Upper lobe of right lung (tissue), 1 donor: ENCODE measurements at places on chromosomes 11 and 22. TPM values are rescaled to one million over a fixed set of nuclear protein-coding genes. Genes with fewer than 3 reads are reported as not detected.

- no peak for DNase-seq
Measured at GRCh38 chr11:95853138-95853537, 62.8 kb downstream of the CEP57 start.

DNA sequence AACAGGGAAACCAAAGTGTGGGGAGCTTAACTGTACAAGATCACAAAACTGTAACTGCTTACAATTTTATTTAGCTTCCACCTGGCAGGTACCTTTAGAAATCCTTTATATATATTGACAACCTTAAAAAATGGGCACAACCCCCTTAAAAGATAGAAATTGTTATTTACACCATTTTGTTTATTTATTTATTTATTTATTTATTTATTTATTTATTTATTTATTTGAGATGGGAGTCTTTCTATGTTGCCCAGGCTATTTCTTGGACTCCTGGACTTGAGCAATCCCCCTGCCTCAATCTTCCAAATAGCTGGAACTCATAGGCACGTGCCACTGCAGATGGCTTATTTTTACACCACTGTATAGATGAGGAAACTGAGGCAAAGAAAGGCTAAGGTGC lies 74.5 kb downstream of the INSC start:
- DNase-seq, result no peak

The CASP5 gene
- 1.9 TPM for total RNA-seq

DNA sequence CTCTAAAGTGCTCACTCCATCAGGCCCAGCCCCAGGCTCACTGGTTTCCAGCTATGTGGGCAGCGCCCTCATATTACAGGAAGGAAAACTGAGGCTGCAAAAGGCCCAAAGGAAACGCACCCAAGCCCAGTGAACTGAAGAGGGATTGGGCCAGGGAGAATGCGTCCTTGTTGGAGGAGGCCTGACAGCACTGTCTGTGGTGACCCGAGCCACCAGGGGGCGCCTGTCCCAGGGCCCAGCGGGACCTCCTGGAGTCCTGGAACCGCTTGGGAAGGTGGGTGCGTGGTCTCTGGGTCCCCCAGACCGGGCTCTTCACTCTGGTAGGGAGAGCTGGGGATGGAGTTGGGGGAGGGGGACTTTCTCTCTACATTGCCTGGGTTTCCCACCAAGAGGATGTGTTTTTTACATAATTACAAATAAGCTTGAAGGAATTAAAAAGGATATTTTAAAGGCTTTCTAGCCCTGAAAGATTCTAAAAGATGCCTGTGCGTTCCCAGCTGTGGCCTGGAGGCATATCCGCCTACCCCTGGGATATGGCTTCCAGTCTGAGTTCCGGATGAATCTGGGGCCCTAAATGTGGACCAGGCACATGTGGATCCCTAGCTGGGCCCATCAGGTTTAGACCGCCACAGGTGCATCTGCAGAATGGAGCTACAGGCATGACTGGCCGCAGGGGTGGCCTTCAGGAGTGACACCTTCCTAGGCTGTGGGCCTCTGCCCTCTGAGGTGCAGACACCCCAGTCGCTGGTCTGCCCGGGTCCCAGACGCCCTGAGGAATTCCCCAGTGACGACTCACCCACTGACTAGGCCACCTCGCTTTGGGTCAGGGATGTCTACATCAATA lies 4.2 kb downstream of the SPI1 start:
- peak; percentile 92 for DNase-seq

The INCENP gene
- total RNA-seq, result 19.5 TPM

The MOV10L1 gene
- total RNA-seq, result 1.2 TPM

DNA sequence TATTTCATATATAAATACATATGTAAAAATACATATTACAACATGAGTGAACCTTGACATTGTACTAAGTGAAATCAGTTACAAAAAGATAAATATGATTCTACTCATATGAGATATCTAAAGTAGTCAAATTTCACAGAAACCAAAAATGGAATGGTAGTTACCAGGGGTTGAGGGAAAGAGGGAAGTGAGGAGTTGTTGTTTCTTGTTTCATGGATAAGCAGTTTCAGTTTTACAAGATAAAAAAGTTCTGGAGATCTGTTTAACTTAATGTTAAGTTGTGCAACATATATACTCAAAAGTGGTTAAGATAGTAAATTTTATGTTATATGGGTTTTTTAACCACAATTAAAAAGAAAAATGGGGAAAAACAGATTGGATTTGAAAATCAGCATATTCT lies 107.7 kb downstream of the ELP4 start:
- DNase-seq, result no peak
